ENCODE measurements at places on chromosomes 6 and 20.
A peak's percentile ranks its signal among the peaks of the same experiment; 100 is the strongest.

DNA sequence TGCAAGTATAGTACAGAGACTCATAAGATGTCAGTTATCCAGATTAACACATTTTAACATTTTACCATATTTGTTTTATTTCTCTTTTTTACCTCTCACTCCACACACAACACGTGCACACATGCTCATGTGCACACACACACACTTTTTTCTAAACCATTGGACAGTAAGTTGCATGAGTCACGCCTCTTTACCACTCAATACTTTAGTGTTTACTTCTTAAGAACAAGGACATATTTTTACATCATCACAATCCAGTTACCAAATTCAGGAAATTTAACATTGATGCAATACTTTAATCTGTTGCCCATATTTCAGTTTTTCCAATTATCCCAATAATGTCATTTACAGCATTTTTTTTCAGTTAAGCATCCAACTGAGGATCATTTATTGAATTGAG, 109.0 kb downstream of the RIN2 start:
- no peak for DNase-seq

DNA sequence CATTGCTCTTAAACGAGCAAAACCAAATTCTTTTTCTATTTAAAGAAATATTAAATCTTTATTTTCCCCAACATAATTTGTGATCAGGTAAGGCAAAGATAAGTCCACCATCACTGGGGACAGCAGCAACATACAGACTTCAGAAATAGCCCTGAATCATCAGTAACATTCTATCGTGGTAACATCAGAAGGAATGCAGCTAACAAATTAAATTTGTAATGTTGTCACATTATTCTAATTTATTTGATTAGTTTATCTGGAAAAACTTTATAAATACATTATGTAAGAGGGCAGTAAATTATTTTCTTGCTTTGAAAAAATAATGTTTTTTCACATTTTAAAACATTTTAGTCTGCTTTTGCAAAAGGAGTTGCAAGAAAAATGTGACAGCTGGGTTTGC, 53.6 kb upstream of the BCLAF1 start:
- no peak for DNase-seq

DNA sequence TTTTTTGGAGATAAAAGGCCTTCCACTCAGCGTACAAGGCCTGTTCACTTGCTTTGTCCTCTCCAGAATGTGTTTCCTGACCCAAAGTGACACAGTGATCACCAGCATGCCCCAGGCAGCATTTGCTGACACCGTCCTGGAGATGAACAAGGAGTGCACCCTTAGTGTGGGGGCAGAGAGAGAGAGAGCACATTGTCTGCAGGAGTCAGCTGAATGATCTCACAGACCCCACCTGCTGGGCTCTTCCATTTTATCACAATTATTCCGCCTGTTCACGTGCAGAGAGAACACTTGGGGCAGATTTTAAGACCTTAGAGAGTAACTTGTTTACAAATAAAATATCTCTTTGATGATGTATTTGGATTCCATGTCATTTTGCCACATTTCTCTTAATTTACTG, 22.4 kb upstream of the MAS1L start:
- DNase-seq: no peak

GRCh38 chr6:90885611-90886056, 298.8 kb upstream of the MAP3K7 start:
- DNase-seq: no peak

DNA sequence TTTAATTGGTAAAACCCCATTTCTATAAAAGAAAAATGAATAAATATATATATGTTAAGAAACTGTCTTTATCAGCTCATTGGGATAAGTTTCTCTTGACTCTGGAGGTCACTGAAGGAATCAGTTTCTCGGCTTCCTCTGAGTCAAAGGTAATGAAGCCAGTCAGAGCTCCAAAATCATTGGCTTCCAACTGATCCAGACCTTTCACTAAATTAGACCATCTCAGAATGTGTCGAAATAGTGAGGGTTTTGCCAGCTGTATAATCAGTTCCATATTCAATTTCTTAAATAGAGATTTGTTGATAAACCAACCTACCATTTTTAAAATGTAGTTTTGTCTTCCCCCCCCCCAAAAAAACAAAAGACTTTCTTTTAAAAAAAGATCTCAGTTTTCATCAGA, 60.5 kb upstream of the SRSF6 start:
- no peak for DNase-seq

DNA sequence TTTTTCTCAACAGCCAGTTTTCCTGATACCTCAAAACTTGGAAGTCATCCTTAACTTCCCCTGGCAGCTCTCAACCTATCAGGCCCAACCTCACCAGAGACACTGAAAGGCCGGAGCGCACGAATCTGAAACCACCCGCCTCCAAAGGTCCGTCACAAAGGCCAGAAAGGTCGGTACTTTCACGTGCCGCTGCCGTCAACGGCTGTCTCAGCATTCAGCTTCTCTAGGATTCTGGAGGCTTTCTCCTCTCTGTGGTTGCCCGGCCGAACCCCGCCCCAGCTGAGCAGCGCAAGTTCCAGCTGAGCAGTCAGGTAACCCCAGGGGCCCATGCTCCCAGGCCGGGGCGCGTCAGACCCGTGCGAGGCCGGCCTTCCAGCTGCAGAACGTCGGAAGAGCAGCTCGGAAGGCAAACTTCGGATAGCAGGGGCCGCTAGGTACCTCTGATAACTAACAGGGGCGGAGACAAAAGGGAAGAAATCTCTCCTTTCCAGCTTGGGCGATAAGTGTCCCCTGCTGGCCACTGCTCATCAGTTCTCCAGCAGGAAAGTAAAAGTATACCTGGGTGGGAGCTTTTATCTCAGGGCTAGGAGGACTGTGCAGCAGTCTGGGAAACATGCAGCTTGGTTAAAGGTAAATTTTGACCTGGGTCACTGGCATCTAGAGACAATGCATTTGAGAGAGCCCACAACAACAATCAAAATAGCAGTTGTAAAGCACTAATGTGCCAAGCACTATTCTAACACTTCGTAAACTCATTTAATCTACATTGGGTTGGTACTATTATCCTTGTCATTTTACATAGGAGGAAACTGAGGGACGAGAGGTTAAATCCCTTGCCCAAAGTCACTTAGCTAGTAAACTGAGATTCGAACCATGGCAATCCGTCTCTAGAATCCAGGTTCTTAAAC, 16.1 kb downstream of the ZSCAN12 start:
- peak; percentile 28 for DNase-seq

All from activated naive CD4-positive, alpha-beta T cell treated with anti-CD3 and anti-CD28 coated beads, Interleukin-2, amount 50 U/mL, for 72 hours (primary cell).